ENCODE measurements at places on chromosomes 3 and 15.

- no peak for DNase-seq
Observed at GRCh38 chr3:29757054-29757777, 476.3 kb downstream of the RBMS3 start.

GRCh38 chr3:38573556-38573955 is 75.9 kb downstream of the SCN5A start:
- DNase-seq: no peak

DNA sequence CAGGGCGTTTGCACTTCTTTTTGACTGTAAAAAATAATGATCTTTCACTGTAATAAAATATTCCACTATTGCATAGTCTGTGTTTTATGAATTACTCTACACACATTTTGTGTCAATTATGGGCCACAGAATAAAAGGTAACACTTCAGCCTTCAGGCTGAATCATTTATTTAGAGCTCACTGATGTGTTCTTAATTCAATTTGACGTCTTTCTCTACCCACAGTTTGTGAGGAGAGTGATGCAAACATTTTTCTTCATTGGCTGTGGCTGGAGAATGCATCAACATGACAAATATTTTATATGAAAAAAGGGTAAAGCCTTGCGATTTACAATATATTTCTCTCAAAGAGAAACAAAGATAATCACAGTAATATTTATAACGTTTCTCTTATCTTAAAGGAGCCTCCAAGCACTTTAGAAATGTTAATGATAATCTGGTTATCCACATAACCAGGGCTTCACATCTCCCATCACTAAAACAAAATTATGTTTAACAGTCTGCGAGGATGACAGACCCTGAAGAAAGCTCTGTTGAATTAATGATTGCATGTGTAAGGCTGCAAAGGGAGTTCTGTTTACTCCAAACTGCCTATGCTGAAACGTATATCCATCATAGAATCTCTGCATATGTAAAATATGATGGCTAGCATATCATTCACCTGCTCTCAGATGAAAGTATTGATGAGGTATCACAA is 951.3 kb downstream of the ZPLD1 start:
- no peak for DNase-seq

DNA sequence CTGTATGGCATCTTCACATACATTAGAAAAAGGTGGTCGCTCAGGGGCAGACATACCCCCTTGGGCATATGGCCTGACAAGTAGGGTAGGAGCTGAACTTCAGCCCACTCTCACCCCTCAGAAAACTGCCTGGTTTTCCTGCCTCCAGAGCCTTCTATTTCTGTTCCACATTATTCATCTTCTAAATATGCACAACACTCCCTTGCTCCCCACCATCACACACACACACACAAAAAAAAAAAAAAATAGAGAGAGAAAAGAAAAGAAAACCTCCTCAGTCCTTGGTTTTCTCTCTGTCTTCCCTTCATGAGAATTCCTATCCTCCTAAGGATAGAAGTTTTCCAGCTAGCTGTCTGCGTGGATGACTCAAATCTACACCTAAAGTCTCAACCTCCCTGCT is 5.6 kb upstream of the ROPN1 start:
- no peak for DNase-seq

GRCh38 chr15:64892847-64893403 is 18.8 kb upstream of the ANKDD1A start:
- no peak for DNase-seq

DNA sequence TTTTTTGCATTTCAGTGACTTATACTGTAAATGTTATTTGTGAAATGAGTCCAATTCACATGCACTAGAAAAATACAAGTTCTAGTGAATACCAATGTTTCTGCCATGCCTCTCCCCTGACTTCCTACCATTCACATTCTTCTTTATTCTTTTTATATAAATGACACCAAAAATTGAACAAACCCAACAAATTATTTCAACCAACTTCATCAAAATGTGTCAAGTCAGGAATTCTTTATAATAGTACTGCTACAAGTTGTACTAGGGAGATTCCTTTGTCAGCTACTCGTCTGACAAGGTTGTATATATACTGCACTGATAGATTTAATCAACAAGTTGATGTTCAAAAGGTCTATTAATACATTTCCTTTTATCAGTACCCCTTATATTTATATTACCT is 3.0 kb downstream of the TBL1XR1 start:
- DNase-seq: no peak
